ENCODE measurements at places on chromosomes 5 and 9.

- DNase-seq: no peak
Measured at GRCh38 chr5:139725073-139725830, 70.4 kb upstream of the PSD2 start.

GRCh38 chr5:165138236-165138635 lies 1632.8 kb downstream of the MAT2B start:
- no peak for DNase-seq

GRCh38 chr5:42962124-42962523 lies 78.0 kb downstream of the ANXA2R start:
- DNase-seq: peak; percentile 31

- DNase-seq: no peak
Measured at GRCh38 chr5:110104726-110105669, 415.3 kb downstream of the MAN2A1 start.

DNA sequence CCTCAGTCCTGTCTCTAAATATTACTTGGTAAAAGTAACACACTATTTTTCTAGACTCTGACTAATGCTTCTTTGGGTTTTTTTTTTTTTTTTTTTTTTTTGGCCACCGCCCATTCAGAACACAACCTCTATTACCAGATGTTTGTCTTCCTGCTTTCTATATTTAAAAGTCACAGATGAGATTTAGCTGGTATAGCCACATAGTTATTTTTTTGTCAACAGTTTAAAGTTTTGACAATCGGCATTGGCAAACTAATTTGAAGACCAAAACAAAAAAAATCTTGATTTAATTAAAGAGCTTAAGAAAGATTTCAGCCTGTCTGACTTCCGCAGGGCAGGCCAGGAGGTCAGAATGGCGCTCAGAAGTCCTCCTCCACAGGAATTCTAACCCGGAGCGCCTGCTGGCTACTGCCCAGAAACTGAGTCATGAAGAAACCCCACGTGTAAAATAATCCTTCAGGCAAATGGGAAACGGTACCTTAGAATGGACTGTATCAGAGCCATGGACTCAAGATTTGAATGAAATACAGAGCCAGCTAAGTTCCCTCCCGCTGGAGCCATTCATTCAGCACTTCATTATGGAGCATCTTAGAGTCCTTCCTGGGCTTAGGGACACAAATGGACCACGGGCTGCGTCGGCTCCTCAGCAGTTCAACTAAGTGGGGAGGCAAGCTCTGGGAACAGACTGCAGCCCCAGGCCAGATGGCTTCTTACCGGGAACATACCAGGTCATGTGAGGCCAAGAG lies 55.6 kb downstream of the PTPDC1 start:
- no peak for DNase-seq

DNA sequence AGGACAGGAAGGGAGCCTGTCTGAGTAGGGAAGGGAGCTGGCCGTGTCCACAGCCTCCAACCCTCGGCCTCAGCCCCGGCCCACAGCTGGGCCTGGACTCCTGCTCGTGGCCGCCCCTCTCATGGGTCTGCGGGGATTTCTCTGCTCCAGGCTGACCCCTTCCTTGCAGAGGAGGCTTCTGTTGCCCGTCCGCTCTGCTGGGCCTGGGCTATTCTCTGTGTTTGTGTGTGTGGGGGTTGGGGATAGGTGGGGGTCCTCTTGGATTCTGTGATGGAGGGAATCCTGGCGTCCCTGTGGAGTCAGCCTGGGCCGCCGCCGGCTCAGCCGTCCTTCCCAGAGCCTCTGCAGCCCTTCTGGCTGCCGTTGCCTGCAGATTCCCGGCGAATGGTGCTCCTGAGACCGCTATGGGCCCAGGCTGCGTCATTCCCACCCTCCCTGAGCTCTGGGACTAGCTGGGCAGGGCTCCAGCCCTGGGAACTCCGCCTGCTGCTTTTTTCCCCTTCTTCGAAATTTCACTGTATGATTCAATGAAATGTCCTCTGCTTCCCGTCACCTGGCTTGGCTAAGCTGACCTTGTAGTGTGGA lies 64.2 kb downstream of the FGF18 start:
- no peak for DNase-seq

DNA sequence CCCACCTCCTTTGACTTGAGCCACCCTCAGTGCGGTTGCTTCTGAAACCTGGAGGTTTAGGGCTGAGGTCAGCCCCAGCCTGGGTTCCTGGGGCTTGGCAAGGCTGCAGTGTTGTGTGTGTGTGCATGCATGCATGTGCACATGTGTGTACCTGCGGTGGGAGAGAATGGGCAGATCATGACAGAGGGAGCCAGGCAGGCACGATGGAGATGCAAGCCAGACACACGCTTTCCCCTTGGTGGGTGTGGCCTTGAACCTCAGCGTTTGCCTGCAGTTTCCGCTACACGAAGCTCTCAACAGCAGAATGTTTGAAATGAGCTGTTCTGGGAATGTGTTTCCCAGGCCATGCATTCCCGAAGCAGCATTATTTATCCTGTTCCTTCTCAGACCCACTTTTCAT lies 65.9 kb upstream of the RAPGEF1 start:
- no peak for DNase-seq

DNA sequence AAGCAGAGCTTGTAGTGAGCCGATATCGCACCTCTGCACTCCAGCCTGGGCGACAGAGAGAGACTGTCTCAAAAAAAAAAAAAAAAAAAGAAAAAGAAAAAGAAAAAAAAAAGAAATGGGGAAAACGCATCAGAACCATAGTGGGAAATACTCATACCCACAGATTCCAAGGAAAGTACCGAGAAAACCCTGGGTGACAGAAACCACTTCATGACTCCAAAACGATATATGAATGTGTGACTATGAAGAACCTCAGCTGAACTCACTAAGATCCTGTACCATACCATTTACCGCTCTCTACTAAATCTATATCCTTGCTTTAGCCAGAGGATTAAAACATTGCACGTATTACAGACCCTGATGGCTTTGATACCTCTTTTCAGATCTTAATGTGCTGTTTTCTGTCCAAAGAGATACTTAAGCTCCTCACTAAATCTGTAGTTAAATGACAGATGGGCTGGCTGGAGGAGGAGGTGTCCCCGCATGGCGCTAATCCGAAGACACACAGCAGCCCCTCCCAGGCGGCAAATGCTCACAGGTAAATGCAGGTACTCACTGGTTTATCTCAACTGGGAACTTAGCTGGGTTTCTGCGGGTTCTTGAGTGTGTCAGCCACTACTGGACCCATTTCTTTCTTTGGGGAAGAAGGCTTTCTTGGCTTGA lies 2.8 kb downstream of the LPCAT1 start:
- no peak for DNase-seq

GRCh38 chr9:132946631-132947295 lies 2.3 kb upstream of the TSC1 start:
- DNase-seq: no peak

DNA sequence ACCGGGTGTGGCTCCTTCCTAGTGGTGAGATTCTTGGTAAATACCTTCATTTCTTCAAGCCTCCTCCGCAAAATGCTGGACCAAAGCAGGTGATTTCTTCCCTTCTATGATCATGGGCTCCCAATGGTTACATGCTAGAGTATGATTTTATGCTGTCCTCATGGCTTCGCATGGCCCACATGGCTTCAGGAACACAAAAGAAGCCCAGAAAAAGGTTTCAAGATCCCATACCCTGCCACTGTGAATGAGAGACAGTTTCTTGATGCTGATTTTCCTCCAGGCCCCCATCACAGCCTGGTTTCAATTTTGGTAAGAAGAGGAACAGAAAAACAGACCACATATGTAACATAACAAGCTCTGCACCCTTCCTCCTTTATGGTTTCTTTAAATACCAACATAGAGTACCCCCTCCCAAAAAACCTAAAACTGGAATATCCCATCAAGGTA lies 2.4 kb upstream of the RXFP3 start:
- no peak for DNase-seq

DNA sequence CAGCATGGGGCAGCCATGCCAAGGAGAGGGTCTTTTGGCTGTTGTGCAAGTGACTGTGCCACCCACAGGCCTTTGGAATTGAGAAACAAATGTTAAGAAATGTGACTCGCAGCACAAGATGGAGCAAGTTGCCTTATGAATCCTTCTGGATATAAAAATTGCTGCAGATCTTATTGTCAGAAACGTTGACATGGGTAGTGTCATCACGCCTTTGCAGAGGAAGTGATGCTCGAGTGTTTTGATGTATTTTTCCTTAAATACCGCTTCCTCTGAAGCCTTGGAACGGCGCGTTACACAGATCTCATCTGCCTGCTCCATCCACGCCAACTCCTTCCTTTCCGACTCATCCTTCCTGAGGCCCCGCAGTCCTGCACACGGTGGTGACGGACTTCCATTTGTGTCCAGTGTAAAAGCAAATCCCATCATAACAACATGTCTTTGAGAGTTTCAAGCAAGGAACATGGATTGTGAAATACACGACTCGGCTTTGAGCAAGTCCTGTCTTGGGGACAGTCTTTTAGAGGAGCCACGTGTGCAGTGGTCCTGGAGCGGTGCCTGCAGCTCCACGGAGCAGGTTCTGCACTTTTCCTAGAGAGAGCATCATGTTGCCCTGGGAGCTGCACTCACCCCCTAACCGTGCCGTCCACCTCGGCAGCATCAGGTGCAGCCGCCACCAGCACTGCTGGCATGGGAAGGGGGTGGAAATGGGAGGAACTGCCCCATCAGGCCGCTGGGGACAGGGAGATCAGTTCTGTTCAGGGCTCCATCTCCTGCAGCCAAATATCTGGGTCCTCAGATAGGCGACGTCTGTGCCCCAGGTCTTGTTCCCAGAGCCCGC lies 15.1 kb downstream of the ROPN1L start:
- no peak for DNase-seq

GRCh38 chr5:158205992-158206391 lies 347.0 kb upstream of the CLINT1 start:
- DNase-seq: no peak

DNA sequence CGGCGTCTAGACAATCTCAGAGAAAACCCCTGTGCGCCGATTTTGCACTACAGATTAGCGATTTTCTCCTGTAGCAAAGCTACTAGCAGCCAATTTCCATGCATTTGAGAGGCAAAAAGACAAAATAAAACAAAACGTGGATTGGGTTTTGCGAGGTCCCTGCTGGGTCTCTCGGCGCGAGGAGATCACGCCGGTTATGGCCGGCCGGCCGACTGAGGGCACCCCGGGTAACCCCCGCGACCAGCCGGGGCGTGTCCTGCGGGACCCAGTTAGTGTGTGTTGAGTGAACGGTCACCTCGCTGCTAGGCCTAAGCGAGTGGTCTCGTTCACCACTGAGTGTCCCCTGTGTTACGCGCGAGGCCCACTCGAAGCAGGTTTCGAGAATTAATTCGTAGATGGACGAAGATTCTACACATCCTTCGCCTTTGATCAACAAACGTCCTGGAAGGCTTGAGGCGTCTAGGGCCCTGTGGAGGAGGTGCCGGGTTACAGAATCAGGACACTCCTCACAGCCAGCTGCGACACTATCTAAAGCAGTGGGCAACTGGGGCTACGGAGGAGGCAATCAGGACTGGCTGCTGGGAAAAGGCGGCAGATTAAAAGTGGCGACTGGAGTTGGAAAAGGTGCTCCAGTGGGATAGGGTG lies 764 bp upstream of the VDAC1 start:
- DNase-seq: no peak

DNA sequence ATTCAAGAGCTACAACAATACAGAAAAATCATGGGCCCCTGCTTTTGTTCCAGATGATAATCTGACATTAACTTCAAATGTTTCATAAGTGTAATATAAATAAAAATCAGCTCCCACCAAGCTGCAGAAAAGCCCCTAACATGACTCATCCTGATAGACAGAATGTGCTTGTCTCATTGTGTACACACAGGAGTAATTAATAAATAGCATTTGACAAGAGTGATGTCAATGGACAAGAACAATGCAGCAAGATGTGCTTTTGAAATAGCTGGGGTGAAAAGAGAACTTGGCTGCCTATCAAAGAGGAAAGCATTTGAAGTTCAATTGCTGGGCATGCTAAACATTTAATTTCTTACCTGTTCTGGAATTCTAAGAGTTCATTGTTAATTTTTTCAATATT lies 79.2 kb downstream of the DNAH5 start:
- DNase-seq: no peak

GRCh38 chr5:146490089-146490843 lies 25.7 kb downstream of the GPR151 start:
- no peak for DNase-seq

DNA sequence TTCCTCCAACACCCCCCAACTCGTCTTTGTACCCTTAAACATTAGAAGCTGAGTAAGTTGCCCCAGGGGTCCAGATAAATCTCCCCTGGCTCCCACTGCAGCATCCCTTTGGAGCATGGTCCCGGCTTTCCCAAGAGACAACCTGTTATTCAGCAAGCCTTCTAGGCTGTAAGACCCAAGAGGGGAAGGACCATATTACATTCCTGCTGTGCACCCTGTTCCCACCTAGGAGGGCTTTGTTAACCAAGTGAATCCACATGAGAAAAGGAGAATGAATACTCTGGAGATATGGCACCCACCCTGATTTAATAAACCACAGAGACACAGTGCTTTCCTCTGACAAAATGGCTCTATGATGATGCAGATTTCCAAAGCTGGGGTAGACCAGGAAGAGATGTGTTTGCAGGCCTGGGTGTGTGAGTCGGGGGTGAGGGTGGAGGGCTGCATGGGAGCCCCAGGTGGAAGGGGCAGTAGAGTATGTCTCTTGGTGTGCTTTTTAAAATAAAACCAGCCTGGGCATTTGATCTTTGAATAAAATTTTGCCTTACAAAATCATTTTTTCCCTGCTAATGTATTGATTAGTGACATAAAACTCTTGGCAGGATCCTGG lies 325.2 kb downstream of the DRD1 start:
- no peak for DNase-seq

DNA sequence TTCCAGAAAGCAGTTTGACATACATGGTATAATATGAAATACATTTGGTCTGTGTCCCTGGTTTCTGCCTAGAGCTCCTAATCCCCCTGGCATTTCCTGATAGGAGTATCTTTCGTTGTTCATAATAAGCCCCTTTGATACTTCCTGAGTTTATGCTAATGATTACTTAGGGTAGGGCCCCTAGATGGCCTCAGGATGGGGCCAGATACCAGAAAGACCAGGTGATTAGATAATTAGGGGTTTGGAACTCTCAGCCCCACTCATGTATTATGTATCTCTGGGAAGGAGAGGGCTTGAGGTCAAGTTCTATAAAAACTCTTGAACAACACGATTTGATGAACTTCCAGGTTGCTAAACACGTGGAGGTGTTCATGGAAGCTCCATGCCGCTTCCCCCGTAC lies 163.3 kb upstream of the ZNF608 start:
- no peak for DNase-seq

GRCh38 chr5:68325065-68325580 lies 109.6 kb downstream of the PIK3R1 start:
- no peak for DNase-seq

GRCh38 chr9:130172161-130172857 lies at the start of gene NCS1:
NCS1 (plus strand) TSS chr9:130172404; CDS start chr9:130172664, 260 bp downstream.
- DNase-seq: peak; percentile 28

DNA sequence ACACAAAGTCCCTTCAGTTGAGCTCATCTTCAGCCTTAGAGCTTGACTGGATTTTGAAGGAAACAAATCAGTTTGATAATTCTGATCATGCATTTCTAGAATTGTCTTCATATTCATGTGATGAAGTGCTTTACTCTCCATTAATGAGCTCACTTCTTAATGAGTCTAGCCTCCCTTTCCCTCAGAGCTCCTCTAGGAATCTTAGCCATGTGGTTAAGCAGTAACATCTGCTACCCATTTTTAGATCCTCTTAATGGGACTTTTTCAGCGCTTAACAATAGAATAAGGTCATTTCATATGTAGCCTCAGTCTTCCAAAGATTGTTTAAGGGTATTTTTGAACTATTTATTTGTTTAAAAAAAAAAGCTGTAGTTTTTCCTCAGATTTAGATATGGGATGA lies 36.9 kb upstream of the LURAP1L start:
- DNase-seq: no peak
